Bone marrow (tissue), 2 donors: ENCODE measurements at places on chromosomes 12 and 14.

DNA sequence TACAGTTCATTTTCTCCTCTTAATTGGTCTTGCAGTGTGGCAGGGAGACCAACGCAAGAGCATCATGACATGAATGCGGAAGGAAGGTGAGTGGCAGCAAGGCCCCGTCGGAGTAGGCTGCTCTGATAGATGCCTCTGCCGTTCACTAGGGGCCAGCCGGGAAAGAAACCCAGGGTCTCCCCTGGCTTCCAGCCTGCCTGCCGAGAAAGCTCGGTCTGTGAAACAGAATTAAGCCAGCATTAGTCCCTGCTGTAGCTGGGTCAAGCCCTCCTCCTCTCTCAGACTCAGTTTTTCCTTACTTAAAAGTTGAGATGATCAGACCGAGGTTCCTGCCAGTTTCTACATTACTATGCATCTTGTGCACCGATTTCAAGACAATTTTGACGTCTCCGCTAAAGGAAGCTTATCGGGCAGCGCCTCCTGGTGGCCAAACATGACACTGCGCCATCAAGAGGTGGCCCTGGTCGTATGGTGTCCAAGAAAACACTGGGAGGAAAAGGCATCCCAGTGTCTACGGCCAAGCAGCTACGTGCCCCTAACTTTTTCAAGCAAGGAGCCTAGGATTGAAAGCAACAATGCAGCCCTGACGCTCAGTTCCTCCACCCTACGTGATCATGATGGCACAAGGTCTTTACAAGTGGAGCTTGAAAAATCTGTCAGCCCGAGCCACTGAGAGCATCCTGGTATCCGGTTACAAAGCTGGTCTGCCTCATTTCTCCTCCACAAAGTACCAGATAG is 131.6 kb downstream of the KSR2 start:
- no peak for DNase-seq

DNA sequence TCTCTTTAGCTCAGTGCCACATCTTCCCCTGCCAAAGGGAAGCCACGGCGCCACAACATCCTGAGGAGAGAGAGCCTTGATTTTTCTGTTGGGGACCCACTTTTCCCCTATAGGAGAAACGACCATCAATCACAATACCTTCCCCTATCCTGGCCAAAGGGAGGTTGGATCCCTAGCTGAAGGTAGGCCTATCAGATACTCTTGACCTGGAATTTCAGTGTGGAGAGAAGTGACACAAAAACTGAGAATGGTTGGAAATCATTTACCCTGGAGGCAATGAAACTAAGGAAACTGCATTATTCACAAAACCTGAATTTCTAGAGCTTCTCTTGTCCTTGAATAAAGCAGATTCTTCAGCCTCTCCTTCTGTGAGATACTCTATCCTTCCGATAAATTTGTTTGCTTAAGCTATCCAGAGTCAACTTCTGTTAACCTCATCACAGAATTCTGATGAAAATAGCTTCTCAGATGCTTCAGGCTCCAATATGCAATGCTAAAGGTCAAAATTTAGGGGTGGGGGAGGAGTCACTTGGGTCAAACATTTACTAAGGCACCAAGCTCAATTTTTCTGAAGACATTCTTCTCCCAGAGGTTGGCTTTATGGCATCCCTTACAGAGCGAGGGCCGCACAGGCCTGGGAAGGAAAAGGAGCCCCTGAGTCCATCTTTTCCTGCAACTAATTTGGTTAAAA is 27.0 kb upstream of the DUSP6 start:
- DNase-seq = no peak

DNA sequence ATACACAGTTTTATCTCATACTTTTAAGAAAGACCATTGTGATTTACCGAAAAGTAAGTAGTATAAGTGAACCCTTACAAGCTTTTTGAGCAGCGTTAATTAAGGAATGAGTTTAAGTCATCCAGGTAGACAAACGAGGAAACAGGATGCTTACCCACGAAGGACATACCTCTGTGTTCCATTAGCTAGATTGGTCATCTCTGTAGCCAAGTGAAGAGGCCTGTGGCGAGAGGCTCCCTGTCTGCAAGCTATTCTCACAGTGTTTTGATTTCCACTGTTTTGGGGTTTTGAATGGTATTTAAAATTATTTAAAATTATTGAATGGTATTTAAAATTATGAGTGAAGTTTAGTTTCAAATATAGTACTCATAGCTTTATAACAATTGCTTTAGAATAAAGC is 342.1 kb upstream of the RGS6 start:
- no peak for DNase-seq

DNA sequence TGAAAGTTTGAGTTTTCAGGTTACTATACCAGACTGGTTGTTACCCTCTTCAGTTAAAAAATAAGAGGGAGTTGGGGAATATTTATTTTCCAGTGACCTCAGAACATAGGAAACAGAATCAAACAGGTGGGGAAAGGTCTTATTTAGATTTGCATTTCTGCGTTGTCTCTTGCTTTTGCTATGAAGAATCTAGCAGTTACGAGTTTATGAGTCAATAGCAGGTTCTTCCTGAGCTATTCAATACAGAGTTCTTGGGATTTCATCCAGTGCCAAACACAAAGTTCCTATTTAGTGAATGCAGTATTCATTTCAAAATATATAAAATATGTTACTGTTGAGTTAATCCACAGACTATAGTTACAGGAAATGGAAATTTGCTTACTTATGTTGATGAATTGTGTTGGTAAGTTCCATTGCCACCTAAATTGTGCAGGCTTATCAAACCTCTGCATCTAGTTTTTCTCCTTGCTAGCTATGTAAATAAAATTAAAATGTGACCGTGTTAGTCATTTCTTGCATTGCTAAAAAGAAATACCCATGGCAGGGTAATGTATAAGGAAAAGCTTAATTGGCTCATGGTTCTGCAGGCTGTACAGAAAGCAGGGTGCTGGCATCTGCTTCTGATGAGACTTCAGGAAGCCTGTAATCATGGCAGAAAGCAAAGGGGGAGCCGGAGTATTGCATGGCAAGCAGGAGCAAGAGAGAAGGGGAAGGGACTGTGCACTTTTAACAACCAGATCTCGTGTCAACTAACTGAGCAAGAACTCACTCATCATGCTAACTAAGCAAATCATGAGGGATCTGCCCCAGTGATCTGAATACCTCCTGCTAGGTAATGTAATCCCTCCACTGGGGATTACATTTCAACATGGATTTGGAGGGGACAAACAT is 110.2 kb downstream of the KTN1 start:
- DNase-seq = no peak

DNA sequence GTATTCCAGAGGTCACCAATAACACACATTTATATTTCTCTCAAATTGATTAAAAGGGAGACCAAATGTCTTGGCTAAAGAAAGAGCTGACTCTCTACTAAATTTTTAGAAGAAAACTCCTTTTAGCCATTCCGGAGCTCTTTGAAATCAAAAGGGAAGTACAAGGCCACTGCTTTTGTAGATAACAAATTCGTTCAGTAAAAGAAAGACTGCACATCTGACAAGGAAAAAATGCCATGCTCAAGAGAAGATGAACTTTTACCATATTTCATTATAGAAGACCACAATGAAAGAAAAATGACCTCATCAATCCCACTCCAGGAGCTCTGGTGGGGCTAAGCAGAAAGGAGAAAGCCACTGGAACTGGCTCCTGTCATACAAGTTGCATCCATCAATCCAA is 57.6 kb downstream of the SPTSSA start:
- DNase-seq = no peak

DNA sequence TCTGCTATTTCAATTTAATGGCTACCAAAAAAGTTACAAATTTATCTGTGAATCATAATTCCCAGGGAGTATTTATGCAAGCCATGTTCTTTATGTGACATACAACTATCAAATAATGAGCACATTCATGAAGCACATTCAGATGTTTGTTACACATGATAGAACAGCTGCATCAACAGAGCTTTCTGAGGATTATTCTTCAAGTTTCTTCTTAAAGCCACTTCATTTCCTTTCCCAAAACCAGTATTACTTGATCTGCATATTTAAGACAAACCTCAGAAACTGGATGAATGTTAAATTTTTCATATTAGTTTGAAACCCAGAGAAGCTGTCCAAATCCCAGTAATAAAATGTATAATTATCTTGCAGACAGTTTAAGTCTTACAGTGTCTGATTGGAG is 73.6 kb upstream of the SOX5 start:
- no peak for DNase-seq

DNA sequence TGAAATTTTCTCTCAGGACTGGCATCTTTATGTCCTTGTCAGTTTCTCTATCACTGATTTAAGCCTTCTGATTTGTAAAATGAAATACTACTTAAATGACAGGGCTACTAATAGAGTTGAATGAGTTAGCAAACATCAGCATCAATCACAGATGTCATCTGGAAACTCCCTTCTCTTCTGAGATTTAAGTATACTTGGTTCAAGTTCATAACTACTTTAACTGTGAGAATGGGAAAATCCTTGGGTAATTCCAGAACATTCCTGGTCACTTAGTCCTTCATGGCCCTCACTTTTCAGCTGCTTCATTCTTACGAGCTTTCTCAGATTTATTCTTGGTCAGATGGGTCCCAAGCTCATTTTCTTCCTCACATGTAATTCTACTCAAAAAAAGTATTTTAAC is 1655.3 kb upstream of the FLRT2 start:
- no peak for DNase-seq

- DNase-seq = no peak
Measured at GRCh38 chr12:107533218-107533617, 152.4 kb upstream of the PWP1 start.

DNA sequence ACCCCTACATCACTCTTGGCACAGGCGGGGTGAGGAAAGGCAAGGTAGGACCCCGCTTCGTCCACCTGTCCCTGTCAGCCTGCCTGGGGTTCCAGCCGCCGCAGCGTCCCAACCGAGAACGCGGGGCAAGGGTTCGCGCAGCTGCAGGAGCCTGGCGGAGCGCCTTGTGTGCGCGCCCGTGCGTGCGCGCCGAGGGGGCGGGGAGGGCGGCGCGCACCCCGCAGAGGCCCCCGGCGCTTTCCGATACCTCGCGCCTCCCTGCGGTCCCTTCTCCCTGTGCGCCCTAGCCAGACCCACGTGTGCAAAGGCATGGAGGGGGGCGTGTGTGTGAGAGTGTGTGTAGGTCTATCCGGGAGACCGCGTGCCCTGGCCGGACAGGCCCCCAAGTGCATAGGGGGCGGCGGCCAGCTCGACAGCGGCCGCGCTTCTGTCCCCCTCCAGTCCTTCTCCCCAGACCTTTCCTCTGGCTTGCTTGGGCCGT is 122.4 kb downstream of the TSPAN9 start:
- no peak for DNase-seq

GRCh38 chr14:22210026-22210425 is 379.0 kb downstream of the DAD1 start:
- no peak for DNase-seq

GRCh38 chr12:57929092-57929830 is 12.1 kb upstream of the ATP23 start:
- no peak for DNase-seq

DNA sequence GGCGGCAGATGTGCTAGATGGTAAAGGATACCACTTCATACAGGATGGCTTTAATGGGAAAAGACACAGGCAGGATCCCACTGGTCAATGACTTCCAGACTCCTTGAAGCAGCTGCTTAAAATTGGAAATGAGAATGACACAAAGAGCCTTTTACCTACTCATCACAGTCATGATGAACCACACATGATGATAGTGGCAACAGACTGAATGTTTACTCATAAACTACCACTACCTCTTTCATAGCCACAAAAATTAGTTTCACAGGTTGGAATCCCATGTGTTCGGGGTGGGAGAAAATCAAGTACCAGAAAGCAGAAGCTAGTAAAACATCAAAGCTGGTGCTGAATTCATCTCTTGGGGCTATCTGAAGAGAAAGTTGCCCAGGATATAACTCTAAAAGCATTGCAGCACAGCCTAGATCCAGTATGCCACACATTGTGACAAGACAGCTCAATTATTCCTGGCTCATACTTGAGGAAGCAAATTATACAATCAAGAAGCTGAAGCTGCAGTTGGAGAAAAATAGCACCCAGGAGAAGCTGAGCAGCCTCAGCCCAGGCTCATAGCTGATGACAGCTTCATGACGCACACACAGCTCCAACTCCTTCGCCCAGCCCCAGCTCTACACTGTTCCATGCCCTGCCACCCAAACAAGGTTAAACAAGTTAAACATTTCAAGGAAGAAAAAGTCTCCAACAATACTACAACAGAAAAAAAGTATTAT is 29.0 kb upstream of the C12orf50 start:
- DNase-seq = no peak

DNA sequence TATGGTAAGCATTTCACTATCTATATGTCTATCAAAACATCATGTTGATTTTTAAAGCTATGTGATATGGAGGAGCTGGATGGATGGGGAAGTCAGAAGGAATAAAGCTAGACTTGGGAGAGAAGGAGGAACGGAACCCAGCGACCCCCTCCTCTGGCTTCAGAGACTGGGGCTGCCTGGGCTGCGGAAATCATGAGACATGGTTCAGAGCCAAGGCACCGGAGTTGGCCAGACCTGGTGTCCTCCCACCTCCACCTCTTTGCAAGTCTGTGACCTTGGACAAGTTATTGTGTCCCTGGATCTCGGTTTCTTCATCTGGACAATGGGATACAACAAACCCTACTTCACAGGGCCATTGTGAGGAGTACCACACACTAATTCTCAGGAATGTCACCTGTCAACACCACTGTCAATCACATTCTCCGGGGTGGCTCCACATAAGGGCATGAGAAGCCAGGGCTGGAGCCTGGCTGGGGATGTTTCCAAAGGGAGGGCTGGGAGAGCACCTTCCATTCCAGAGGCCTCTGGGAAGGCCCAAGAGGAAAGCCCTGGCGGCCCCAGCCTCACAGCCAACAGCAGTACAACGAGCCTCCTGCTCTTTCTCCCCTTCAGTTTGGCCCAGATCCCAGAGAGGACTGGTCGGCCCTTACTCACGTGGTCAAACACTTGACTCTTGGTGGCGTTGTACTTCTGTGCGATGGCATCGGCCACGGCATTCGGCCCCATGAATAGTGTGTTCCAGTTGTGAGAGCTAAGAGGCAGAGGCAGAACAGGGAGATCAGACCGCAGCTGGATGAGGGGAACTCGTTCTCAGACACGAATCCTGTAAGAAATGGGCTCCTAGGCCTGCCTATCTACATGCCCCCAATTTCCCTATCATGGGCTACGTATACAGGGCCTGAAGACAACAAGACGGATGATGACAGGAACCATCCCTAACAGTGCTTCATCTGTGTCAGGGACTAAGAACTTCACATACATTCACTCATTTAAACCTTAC is 20.7 kb downstream of the RBM19 start:
- DNase-seq = no peak

- DNase-seq = no peak
Measured at GRCh38 chr12:49956663-49957569, 4.8 kb upstream of the AQP5 start.

DNA sequence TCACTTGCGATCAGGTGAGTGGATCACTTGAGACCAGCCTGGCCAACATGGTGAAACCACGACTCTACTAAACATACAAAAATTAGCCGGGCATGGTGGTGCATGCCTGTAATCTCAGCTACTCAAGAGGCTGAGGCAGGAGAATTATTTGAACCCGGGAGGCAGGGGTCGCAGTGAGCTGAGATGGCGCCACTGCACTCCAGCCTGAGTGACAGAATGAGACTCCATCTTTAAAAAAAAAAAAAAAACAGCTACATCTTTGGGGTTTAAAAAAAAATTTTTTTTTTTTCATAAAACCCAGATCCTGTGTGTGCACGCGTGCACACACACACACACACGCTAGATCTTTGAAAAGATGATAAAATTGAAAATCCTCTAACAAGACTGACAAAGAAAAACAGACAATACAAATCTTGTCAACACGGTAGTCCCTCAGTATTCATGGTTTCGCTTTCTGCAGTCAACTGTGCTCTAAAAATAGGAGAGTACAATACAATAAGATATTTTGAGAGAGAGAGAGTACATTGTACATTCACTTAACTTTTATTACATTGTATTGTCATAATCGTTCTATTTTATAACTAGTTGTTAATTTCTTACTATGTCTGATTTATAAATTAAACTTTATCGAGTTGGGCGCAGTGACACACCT is 295.3 kb upstream of the RGS6 start:
- DNase-seq = no peak
